H9 (cell line): ENCODE measurements at places on chromosomes 11 and 22. TPM values are rescaled to one million over a fixed set of nuclear protein-coding genes. Genes with fewer than 3 reads are reported as not detected.

- no peak for DNase-seq
Measured at GRCh38 chr11:75481922-75482606, 43.7 kb downstream of the GDPD5 start.

GRCh38 chr11:69213316-69213715 lies 57.6 kb downstream of the SMIM38 start:
- peak; percentile 2 for DNase-seq

DNA sequence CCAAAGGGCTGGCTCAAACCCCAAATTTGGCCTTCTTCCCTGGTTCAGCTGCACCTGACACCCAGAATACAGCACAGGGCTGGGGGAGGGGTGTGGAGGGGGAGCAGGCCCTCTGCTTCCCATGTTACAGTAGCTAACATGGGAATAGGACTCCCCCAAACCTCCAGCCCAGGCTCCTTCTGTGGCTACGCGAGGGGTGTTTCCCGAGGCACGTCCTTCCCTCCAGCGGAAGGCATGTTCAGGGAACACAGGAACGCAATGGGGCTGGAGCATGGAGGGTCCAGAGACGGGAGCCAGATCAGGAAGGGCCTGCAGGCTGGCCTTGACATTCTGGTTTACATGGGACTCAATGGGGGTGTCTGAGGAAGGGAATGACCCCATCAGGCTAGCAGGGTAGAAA lies 11.8 kb upstream of the IGLL1 start:
- DNase-seq, result no peak

The PPP6R3 gene
- 138 and 139 TPM in 2 replicates for total RNA-seq

- DNase-seq, result no peak
Measured at GRCh38 chr22:19625331-19626041, 88.8 kb upstream of the SEPTIN5 start.

- DNase-seq, result no peak
Measured at GRCh38 chr11:107665018-107665417, 46.8 kb downstream of the SLN start.

DNA sequence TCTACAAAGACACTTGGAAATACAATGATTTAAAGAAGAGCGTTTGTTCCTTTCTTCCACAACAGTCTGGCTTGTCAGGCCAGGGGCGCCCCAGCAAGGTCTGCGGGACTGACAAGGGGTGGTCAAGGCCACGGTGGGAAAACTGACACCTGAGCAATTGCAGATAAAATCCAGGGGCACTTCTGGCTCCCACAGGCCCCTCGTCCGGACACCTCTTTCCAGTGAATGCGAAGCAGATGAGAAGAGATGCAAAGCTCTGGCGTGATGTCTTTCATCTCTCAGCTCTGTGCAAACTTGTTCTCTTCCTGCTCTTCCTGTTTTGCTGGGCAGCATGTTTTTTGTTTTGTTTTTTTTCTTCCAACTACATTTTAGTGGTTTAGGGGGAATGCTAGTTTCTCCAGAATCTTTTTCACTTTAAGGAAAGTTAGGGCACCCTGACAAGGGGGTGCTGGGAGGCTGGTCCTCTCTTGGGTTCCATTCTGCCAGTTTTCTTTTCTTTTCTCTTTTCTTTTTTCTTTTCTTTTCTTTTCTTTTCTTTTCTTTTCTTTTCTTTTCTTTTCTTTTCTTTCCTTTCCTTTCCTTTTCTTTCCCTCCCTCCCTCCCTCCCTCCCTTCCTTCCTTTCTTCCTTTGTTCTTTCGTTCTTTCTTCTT lies 11.1 kb upstream of the CBX6 start:
- DNase-seq, result no peak

GRCh38 chr11:95641495-95641894 lies 148.1 kb downstream of the FAM76B start:
- no peak for DNase-seq

DNA sequence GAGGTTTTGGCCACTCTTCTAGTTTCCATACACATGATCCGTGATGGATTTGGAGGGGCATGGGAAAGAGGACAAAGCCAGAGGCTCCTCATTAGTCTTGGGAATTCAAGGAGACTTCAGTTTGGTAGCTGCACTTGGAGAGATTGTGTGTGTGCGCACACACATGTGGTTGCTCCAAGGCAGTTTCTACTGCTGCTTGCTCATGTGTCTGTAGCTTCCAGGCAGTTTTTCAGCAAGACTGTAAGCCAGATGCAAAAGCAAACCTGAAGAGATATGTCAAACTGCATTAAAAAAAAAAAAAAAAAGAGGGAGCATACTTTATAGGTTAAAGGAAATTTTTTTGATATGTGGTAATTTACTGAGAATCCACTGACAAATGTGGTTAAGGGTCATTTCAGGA lies 95.7 kb downstream of the OSBP2 start:
- no peak for DNase-seq

- no peak for DNase-seq
Measured at GRCh38 chr11:2758751-2759150, 59.0 kb upstream of the KCNQ1OT1 start.

DNA sequence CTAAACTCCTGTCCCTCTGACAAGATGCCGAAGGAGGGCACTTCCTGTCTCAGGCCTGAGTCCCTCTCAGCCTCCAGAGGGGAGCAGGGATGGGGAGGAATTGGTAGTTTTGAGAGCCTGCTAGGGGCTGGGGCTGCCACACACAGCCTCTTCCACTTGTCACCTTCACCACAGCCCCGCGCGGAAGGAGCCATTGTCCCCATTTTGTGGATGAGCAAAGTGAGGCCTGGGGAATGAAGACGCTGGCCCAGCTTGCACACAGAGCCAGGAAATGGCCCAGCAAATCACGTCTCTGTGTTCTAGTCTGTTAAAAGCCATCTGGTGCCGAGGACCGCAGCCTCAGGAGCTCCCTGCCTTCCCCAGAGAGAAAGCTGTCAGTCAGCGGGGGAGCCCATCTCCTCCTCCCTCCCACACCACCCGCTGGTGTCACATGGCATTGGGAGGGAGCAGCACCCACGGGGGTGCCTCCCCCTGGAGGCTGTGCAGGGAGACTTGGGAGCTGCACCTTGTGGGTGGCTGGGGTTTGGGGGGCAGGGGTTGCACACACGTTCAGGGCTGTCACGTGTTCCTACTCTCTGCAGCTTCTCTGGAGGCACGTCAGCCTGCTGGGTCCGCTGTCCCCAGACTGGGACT lies 34.6 kb downstream of the RASD2 start:
- no peak for DNase-seq
